ENCODE measurements at places on chromosomes 2 and 18. TPM values are rescaled to one million over a fixed set of nuclear protein-coding genes. Genes with fewer than 3 reads are reported as not detected.

LYPD6 gene
- total RNA-seq, result not detected

MOB1A gene
- 157 TPM for total RNA-seq

MAP3K19 gene
- not detected for total RNA-seq

GKN2 gene
- total RNA-seq, result not detected

ANKRD30B gene
- not detected for total RNA-seq

CNTNAP5 gene
- total RNA-seq, result not detected

GAD1 gene
- total RNA-seq, result 0.55 TPM

VAMP8 gene
- total RNA-seq, result 96.8 TPM

UGT1A7 gene
- total RNA-seq, result not detected

TMEM178A gene
- total RNA-seq, result not detected

All from activated CD8-positive, alpha-beta memory T cell treated with anti-CD3 and anti-CD28 coated beads for 36 hours (primary cell).